Right lobe of liver (tissue), 6 donors: ENCODE measurements at places on chromosomes 4 and X.

DNA sequence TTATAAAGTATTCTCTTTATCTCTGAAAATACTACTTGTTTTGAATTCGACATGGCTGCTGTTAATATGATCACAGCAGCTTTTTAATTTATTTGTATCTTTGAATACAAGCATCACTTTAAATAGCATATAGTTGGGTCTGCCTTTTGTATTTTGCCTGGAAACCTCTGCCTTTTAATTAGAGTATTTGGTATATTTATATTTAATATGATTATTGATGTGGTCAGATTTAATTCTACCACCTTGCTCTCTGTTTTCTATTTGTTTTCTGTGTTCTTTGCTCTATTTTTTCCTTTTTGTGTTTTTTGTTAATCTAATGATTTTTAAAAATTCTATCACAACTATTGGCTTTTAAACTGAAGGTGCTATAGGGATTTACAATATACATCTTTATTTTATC, 21.7 kb downstream of the STK32B start:
- DNase-seq, result no peak

- DNase-seq, result no peak
Measured at GRCh38 chr4:16995451-16995850, 97.0 kb upstream of the LDB2 start.

DNA sequence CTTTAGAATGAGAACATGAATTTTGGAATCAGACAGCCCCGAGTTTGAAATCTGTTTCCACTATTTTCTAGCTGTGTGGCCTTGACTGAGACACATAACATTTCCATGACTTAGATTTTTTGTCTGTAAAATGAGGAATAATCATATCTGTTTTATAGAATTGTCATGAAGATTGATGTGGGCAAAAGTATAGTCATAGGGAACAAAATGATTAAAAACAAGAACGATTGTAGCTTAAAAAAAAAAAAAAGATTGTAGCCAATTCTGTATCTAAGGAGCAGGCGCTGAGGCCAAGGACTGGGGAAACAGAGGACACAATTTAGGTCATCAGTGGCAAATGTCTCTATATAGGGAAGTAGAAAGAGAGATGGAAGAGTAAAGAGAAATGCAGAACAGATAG, 201.6 kb upstream of the C1QTNF7 start:
- DNase-seq, result no peak

DNA sequence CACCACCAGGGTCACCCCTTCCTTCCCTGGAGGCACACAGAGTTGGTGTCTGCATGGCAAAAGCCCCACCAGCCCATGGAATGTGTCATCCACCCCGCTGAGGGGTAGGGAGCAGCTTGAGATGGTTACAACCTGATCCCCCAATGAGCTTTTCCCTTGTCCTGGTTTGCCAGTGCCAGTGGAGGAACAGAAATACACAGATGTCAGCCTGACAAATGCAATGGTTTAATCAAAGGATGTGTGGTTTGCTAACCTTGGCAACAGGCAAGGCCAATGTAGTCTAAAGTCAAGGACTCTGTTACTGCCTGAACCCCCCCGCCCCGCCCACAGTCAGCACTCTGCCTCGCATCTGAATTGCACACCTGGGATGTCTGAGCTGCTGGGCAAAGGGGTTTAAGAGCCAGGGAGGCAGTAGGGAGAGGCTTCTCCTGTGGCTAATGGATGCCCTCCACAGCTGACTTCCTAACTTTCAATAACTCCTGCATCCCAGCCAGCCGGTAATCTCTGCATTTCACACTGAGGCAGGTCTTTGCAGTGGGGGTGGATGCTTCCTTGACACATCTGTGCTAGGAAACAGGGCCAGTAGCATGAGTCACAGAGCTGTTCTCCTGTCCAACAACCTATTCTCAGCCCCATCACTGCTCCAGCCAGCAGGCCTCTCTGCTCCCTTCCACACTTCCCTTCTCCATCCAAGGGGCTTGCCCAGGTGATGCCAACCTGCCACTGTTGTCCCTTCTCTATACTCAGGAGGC, 137.5 kb downstream of the AMMECR1 start:
- DNase-seq, result no peak
